ENCODE measurements at places on chromosomes 11 and 22. TPM values are rescaled to one million over a fixed set of nuclear protein-coding genes. Genes with fewer than 3 reads are reported as not detected.

DNA sequence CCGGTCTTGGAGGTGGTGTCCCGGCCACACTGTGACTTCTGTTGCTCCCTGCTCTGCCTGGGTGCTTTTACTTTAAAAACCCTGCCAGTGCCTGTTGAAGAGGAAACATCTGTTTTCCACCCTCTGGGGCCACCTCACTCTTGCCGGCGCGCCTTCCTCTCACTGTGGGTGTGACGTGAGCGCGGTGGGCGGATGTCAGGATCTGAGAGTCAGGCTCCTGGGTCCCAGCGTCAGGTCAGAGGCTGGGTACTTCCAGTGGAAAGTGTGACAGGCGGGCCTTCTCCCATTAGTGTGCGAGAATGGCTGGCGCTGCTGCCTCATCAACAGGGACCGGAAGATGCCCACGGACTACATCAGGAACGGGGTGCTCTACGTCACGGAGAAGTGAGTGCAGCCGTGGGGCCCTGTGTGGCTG lies 54.2 kb downstream of the GRAMD4 start:
- DNase-seq, result no peak

GRCh38 chr11:78313181-78313795 lies 104.3 kb downstream of the GAB2 start:
- DNase-seq, result peak; percentile 67

DNA sequence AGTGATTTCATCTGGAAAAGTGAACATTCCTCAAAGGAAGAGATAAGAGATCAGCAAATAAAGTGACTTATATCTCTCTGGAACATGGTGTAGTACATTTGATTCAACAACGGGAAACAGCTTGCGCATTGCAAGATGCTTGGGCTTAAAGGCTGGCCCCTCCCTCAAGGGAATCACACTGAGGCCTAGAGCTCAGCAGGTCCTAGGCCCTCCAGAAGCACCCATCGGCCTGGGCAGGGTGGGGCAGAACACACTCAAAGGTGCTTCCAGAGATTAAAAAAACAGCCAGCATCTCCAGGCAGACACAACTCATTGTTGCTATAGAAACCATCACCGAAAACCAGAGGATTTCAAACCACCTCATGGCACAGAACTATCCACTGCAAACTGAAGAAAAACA lies 69.0 kb upstream of the ARFGAP3 start:
- peak; percentile 10 for DNase-seq

DNA sequence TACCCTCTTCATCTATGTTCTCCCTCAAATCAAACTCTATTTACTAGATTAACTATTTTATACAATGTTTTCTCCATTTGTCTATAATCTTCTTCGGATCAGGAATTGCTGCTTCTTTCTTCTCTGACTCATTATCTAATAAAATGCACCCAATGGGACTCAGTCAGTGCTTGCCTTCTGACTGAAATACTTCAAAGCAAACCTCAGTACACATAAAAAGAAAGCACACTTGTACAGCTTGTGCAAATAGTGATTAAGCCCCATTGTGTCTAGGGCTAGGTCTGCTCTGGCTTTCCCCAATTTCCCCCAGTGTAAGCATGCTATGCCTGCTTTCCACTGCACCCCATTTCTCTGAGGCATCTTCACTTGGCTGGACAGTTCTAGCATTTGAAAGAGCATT lies 118.6 kb upstream of the C11orf87 start:
- no peak for DNase-seq

DNA sequence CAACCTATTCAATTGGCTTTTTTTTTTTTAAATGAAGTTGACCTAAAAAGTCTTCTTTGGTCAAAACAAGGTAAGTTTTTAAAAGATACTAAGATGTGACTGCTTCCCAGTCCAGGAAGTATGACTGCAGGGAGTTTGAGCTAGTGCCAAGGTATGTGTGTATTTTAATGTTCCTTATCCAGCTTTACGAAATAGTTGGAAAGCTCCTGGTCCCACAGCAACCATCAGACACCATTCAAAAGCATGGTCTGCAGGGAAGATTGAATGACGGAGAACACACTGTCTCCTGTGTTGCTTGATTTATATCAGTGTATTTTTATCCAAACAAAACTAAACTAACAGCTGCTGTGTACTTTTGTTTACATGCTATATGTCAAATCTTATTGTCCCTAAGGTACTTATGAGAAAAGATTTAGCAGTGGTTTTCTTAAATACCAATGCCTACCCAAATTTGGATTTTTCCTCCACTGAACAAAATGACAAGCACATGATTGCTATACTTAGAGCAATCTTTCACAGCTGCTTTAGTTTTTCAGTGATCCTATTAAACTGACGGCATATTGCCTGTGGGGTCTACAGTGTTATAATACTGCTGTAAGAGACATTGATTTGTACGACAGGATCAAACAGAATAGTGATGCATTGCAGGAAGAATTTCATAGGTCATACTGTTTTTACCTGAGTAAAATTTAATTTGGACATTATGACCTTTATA lies 122.9 kb downstream of the DCDC1 start:
- no peak for DNase-seq

GRCh38 chr11:250740-251299 lies 14.0 kb downstream of the PSMD13 start:
- peak; percentile 40 for DNase-seq

DNA sequence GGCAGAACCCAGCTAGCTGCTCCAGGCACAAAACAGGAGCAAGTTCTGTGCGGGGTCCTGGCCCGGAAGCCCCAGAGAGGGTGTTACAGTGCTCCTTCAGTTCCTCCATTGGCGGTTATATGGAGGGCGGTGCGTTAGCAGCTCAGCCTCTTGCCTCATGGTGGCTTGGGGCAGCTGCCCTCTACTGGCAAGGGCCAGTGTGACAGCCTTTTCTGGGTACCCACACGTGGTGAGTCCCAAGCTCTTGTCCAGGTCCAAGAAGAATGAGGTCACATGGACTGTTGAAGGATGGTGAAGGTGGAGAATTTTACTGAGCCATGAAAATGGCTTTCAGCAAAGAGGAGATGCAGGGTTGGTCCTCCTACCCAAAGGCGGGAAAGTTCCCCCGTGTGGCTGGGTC lies 100.5 kb downstream of the WT1 start:
- DNase-seq, result no peak

GRCh38 chr11:91299980-91300379 lies 924.6 kb upstream of the FAT3 start:
- DNase-seq, result peak; percentile 48

- DNase-seq, result peak; percentile 56
Measured at GRCh38 chr11:8870411-8871170, 40.4 kb upstream of the AKIP1 start.

- no peak for DNase-seq
Measured at GRCh38 chr11:79439886-79440570, 802 bp downstream of the TENM4 start.

DNA sequence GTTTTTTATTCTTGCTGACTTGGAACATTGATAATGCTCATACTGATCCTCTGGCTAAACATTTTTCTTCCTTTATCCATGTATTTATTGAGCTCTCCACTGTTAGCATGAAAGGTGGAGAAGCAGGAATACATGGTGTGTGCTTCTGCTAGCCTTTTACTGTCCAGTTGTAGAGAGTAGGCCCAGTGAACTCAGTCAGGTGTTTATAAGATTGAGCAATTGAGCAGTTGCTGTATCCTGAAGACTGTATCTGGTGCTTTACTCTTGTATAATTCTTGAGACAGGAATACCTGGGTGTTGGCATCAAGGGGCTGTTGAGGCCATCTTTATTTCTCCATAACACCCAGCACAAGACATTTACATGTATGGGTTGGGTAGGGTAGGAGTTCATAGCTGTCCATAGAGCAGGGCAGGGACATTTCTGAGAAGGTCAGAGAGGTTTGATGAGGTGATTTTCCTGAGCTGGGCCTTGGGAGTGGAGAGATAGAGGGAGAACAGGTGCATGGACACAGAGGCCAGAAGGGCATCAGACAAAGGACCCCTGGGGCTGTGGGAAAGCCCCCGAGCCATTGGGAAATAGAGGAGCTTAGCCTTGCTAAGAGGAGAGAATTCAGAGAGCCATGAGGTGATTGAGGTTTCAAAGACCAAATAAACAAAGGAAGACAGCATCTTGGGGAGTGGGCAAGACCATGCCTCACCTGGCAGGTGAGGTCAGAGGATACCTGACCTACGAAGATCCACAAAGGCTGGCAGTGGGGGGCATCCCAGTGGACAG lies 155.5 kb downstream of the TEAD1 start:
- DNase-seq, result no peak

- DNase-seq, result no peak
Measured at GRCh38 chr22:40607506-40607905, 29.0 kb downstream of the MRTFA start.

DNA sequence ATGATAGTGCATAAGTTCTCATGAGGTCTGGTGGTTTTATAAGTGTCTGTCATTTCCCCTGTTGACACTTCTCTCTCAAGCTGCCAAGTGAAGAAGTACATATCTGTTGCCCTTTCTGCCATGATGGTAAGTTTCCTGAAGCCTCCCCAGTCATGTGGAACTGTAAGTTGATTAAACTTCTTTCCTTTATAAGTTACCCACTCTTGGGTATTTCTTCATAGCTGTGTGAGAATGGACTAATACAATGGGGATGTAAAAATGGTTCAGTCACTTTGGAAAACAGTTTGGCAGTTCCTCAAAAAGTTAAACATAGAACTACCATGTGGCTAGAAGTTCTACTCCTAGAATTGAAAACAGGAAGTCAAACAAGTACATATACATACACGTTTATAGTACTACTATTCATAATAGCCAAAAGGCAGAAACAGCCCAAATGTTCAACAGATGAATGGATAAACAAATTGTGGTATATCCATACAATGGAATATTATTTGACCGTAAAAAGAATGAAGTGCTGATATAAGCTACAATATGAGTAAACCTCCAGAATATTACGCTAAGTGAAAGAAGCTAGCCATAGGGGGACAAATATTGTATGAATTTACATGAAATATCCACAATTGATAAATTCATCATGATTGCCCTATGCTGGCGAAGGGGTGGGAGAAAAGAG lies 16.0 kb upstream of the DKK3 start:
- no peak for DNase-seq

DNA sequence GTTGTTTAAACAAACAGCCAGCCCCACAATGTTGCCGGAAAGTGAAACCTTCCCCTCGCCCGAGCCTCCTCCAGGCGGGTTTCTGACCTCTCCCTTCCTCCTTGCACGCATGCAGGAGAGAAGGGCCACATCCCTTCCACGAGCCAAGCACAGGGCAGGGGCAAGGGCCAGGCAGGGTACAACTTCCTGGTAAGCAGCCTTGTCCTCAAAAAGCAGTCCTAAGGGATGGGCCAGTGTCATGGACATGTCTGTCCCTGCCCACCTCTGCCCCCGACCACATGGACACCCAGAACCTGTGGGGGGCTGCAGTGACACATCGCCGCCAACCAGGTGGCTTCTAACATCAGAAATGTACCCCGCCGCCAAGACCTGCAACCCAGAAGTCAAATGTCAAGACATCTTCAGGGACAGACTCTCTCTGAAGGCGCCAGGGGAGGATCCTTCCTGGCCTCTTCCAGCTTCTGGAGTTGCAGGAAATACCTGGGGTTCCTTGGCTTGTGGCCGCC lies 145.3 kb downstream of the CRYBB2 start:
- no peak for DNase-seq

DNA sequence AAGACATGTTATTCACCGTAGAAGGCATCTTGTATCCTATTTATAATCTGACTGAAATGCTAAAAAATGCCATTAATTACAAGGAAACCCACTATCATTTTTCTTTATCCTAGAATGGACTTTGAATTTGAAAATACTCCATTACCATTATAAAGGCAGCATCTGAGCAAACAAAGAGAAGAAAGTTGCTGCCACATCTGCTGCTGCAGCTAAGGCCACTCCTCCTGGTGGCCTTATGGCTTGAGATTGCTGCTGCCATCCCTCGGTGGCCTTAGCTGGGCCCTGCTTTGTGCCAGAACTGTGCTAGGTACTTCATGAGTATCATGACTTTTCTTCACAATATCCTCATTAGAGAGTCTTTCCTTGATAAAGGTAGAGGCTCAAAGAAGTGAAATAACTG lies 1210.1 kb upstream of the TENM4 start:
- DNase-seq, result no peak

DNA sequence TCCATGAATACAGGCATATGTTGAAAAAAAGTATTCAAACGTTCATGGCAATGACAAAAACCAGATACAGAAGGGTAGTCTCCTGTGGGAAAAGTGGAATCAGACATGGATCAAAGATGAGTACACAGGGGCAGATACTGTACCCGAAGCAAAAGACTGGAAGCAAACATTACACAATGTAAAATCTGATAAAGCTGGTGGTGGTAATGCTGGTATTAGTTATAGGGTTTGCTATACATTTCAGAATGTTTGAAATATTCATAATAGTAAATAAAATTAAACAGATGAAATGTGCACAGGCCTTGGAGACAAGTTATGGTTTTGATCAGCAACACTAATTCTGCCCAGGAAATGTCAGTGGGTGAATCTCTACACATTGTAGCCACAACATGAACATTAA lies 607.6 kb downstream of the SOX6 start:
- no peak for DNase-seq

GRCh38 chr22:24386937-24387471 lies 40.4 kb upstream of the ADORA2A start:
- DNase-seq, result no peak

GRCh38 chr11:129163714-129164164 lies 28.4 kb downstream of the ARHGAP32 start:
- DNase-seq, result no peak

DNA sequence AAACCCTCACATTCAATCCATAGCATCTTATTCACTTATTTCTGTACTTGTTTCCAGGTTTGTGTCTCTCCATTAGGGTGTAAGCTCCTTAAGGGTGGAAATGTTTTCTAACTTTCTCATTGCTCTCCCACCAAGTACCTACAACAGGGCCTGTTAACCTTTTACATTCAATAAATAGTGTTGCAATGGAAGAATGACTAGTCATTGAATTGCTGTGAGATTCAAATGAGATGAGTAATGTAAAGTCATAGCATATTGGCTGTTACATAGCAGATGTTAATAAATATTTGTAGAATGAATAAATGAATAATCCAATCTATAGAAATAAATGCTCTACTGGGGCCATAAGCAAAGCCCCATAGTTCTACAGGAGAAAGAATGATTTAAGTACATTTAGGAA lies 75.4 kb upstream of the DDI1 start:
- DNase-seq, result no peak

DNA sequence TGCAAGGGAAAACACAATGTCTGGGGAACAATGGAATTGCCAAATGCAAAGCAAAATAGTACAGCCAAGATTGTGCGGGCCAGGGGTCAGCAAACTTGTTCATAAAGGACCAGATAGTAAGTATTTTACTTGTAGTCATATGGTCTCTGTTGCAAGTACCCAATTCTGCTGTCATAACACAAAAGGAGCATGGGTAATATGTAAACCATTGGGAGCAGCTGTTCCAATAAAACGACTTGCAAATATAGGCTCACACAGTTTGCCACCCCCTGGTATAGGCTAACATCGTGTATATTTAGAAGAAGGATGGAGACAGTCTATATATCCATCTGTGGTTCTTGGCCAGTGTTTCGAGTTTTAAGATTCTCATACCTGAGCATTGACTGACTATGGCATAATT lies 15.6 kb downstream of the SDHAF2 start:
- no peak for DNase-seq

GRCh38 chr11:72294616-72295395 lies 50.8 kb upstream of the PHOX2A start:
- no peak for DNase-seq

The FGF4 gene
- not detected for total RNA-seq

The EFCAB6 gene
- total RNA-seq, result 0.88 TPM

The OR8D4 gene
- not detected for total RNA-seq

The P4HA3 gene
- 1.5 TPM for total RNA-seq

The SPA17 gene
- 30.9 TPM for total RNA-seq

The MMP8 gene
- not detected for total RNA-seq

The NCF4 gene
- not detected for total RNA-seq
